ENCODE measurements at places on chromosomes 3 and 15.

DNA sequence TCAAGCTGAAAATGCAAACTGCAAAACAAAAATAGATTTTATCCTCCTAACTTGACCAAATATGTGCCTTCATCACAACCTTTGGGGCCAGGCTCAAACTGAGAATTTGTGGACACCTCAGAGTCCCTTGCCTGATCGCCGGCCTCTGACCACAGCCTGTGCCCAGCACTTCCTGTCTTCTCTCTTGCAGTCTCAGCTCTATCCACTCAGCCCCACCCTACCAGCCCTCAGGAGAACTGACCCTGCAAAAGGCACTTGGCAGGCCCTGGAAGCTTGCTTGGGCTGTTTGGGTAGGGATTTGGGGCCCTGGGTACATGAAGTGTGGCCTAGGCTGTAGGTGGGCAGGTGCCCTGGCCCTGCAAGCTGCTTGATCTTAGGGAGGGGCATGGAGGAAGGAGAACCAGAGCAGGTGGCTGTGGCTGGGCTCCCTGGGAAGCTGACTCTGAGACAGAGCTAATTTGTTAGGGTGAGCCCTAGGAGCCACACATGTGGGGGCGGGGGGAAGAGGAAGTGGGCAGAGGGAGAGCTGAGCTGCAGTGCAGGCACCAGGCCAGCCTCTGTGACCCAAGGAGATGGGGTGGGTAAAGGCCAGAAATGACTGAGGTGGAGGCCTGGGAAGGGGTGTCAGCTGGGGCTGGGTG lies 8.6 kb downstream of the CLEC3B start:
- DNase-seq = no peak

DNA sequence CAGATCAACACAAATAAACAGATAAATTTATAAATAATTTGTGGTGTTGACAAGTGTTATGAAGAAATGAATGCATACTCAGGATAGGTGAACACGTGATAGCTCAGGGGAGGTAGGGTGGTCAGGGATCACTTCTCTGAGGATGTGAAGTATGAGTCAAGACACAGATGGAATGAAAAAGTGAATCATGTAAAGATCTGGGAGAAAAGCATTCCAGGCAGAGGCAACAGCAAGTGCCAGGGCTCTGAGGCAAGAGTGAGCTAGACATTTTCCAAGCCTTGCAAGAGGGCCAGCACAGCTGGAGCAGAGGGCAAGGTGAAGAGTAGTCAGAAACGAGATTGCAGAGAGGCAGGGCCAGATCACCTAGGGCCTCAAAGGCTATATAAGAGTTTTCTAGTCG lies 177.8 kb downstream of the WNT5A start:
- DNase-seq = no peak

GRCh38 chr3:46086986-46087385 lies 59.7 kb upstream of the XCR1 start:
- DNase-seq = no peak

GRCh38 chr15:35307676-35308075 lies 222.6 kb upstream of the NANOGP8 start:
- DNase-seq = no peak

DNA sequence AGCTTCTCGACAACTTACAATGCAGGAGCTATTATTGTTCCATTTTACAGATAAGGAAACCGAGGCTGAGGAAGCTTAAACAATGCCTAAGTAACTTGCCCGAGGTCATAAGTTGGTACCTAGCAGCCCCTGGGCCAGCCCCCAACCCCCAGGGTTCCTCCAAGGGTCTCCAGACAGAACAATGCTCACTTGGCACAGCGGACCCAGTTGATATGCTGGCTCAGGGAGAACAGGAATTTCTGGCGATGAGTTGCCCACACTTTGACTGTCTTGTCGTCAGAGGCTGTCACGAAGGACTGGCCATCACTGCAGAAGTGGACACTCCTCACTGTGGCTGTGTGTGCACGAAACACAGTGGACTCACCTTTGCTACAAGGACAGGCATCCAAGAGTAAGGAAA lies 5.2 kb downstream of the POC1A start:
- no peak for DNase-seq
